ENCODE measurements at places on chromosomes 7 and 10. TPM values are rescaled to one million over a fixed set of nuclear protein-coding genes. Genes with fewer than 3 reads are reported as not detected.

OPALIN gene
- polyA plus RNA-seq: not detected

DEPP1 gene
- polyA plus RNA-seq: 4.3 TPM

IKZF1 gene
- 0.24 TPM for polyA plus RNA-seq

BTBD16 gene
- not detected for polyA plus RNA-seq

CDHR3 gene
- 2.9 TPM for polyA plus RNA-seq

MRPS17 gene
- polyA plus RNA-seq: 20.5 TPM

ITPRID1 gene
- not detected for polyA plus RNA-seq

PALD1 gene
- polyA plus RNA-seq: 0.98 TPM

CCDC6 gene
- polyA plus RNA-seq: 20.1 TPM

TRPV6 gene
- 0.30 TPM for polyA plus RNA-seq

TRIM73 gene
- 15.2 TPM for polyA plus RNA-seq

SMURF1 gene
- 22.9 TPM for polyA plus RNA-seq

HSPA12A gene
- 8.4 TPM for polyA plus RNA-seq

SEPHS1 gene
- 76.3 TPM for polyA plus RNA-seq

MUC12 gene
- polyA plus RNA-seq: not detected

NKX2-3 gene
- polyA plus RNA-seq: not detected

EMX2 gene
- 0.12 TPM for polyA plus RNA-seq

PROSER2 gene
- 0.20 TPM for polyA plus RNA-seq

TAS2R41 gene
- not detected for polyA plus RNA-seq

DGKI gene
- polyA plus RNA-seq: 15.7 TPM

CFAP43 gene
- polyA plus RNA-seq: 5.0 TPM

DDX50 gene
- 45.6 TPM for polyA plus RNA-seq

MMP21 gene
- polyA plus RNA-seq: not detected

GIMAP7 gene
- polyA plus RNA-seq: not detected

COX19 gene
- 16.0 TPM for polyA plus RNA-seq

SCART1 gene
- polyA plus RNA-seq: 6.1 TPM

ITGB8 gene
- 11.2 TPM for polyA plus RNA-seq

STEAP2 gene
- polyA plus RNA-seq: 5.9 TPM

ADAMTS14 gene
- not detected for polyA plus RNA-seq

Data from neural cell (in vitro differentiated cells).